ENCODE measurements at places on chromosomes 2 and 18.
A peak's percentile ranks its signal among the peaks of the same experiment; 100 is the strongest.

- DNase-seq, result no peak
Measured at GRCh38 chr2:66233981-66234380, 200.9 kb upstream of the MEIS1 start.

GRCh38 chr2:26752656-26753055, 11.4 kb upstream of the SLC35F6 start:
- no peak for DNase-seq

- peak; percentile 66 for DNase-seq
Measured at GRCh38 chr2:54081574-54081973, 33.8 kb upstream of the ACYP2 start.

DNA sequence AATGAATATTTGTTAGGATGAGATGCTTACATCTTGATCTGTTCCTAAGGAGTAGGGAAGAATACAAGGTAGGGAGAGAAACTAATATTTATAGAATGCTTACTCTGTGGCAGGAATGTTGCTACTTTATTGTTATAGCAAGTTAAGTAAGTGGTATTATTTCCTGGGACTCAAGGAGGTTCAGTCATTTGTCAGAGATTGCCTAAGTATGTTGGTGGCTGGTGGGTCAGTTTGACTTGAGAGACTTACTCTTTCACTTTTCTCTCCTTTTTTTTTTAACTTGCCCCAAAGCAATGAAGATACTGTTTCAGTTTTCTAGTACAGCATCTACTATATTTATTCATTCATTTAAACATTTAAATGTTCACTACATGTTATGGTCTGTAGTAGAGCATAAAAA, 209.2 kb upstream of the STON1 start:
- no peak for DNase-seq

GRCh38 chr2:212692466-212692865, 153.9 kb upstream of the ERBB4 start:
- no peak for DNase-seq

DNA sequence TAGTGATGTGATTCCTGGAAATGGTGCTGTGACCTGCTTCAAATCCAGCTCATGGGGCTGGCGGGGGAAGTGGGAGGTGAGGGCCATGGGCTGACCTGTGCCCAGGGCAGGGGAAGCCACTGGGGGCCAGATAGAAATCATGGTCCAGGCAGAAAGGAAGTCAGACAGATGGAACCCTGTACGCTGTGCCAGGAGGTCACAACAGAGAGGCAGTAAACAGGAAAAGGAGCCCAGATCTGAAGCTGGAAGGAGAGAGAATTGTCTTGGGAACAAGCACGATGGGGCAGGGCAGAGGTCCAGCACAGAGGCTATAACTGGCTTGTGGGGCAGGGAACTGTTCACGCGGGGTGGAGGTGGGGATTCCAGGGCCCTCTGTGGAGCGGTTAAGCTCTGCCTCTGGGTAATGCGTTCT, 76.0 kb downstream of the RNF144A start:
- no peak for DNase-seq

- no peak for DNase-seq
Measured at GRCh38 chr18:50737127-50737526, 82.7 kb downstream of the MRO start.

DNA sequence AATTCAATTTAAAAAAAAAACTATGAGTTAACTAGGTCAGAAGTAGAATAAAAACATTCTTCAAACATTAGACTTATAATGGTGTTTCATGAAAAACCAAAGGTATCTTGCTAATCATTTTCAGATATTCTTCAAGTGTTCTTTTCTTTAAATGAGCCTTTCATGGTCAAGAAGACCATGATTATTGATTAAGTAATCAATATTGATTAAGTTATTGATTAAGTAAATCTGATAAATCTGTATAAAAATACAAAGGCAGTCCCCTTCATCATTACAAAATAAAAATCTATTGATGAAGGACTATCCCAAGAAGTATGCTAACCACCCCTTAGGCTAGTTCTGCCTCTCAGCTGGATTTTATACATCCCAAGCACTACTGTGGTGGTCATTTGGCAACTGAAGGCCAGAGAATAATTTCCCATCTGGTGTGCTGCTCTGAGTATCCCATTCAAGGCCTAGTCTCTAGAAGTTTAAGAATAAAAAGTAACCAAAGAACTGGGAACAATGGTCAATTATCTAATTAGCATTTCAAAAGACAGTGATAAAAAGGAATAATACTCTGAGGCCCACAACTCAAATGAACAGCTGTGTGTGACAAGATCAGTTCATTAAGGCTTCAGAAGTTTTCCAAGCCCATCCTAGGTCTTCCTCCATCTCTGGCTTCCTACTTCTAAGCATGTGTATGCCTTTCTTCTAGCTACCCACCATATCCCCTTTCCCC, 63.5 kb downstream of the TCF4 start:
- no peak for DNase-seq

DNA sequence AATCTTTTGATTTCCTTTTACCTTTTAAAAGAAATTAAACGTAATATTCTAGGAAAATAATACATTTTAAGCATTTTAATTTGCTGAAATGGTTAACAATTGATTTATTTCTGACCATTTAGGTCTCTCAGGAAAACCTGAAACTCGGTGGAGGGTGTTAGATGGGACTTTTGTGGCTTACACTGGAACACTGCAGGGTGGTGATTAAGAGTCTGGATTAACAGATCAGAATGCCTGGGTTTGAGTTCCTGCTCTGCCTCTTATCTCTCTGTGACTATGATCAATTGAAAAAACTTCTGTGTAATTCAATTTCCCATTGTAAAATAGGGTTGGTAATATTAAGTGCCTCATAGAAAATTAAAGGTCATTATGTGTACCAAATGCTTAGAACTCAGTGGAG, 168.7 kb downstream of the UBE2E3 start:
- DNase-seq, result no peak

DNA sequence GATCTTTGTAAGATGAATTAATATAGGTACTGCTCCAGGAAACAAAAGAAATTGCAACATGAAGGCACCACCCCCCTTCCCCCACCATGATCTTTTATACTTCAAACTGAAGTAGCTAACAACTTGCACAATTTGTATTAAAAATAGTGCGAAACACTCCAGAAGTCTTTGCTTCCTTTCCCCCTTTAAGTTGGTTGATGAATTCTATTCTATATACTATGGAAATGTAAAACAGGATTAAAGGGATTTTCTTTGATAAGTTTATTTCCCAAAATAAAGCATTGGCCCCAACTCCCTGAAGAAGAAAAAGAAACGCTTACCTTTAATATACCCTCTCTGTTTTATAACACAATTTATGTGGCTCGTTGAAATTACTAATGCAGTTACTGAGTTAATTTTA, 227.1 kb downstream of the ARHGAP15 start:
- DNase-seq, result no peak

GRCh38 chr2:48170281-48170680, 264.0 kb upstream of the FBXO11 start:
- DNase-seq, result no peak

GRCh38 chr18:53380063-53380639, 844.3 kb downstream of the MBD2 start:
- DNase-seq, result peak; percentile 18

GRCh38 chr2:227534714-227535113, 62.8 kb downstream of the AGFG1 start:
- DNase-seq, result no peak

GRCh38 chr18:10923551-10924070, 225.8 kb downstream of the PIEZO2 start:
- no peak for DNase-seq

Measured in GM13977 (cell line).